ENCODE measurements at places on chromosomes 4 and X. TPM values are rescaled to one million over a fixed set of nuclear protein-coding genes. Genes with fewer than 3 reads are reported as not detected.

DNA sequence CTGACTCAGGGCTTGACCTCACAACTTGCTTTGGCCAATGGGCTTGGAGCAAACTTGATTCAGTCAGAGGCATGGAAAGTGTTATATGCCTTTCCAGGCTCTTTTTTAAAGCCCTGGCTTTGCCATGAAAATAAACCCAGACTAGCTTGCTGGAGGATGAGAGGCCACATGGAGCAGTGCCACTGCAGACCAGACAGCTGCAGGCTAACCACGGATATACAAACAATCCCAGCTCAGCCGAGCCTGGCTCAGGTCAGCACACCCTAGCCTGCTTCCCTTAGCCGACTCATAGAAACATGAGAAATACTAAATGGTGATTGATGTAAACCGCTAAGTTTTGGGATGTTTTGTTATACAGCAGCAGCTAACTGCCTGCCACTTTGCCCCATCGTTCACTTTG lies 345.1 kb downstream of the ARHGAP10 start:
- DNase-seq, result no peak

DNA sequence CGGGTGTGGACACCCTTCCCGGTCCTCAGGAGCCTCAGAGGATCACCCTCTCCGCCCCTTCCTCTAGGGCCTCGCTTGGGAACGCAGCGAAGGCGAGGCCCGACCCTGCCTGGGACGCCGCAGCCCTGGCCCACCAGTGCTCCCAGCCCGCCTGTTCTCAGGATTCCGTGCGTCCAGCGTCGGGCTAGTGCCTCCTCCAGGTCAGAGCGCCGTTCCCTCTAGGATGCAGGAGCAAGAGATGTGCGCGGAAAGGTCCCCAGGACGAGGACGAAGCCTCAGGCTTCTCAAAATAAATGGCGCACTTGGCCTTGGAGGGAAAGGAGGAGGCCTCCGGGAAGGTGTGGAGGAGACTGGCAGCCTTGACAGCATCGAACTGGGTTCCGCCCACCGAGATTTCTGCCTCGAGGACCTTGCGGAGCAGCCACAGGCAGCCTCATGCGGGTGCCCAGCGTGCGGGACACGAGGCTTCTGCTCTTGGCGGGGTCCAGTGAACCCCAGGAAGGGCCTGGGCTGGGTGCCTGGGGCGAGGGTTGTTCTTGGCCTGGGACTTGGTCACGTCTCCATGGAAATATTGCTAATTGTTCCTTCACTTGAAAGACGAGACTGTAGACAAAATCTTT lies 35.1 kb downstream of the PITX2 start:
- DNase-seq, result no peak

NEXMIF gene
- not detected for total RNA-seq

GRCh38 chr4:183758061-183758757 lies 99.1 kb downstream of the TRAPPC11 start:
- no peak for DNase-seq

DNA sequence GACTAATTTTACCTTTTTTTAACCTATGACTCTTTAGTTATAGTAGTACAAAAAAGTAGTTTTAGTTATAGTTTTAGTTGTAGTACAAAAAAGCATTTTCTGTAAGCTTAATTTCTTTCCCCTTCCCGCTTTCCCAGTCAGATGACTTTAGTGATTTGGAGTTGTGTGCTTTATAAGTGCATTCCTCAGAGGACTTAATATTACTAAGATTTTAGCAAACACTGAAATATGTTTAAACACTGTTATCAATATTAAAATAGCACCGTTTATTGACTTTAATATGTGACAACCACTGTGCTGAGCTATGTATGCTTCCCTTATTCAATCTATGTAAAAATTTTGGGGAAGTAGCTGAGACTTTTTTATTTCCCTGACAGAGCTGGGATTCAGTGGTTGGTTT lies 22.8 kb downstream of the GUF1 start:
- no peak for DNase-seq

Data from dermis blood vessel endothelial cell (primary cell).